ENCODE measurements at places on chromosomes 7 and 10. TPM values are rescaled to one million over a fixed set of nuclear protein-coding genes. Genes with fewer than 3 reads are reported as not detected.

- no peak for DNase-seq
Observed at GRCh38 chr10:132973903-132974241, 31.5 kb upstream of the CFAP46 start.

DNA sequence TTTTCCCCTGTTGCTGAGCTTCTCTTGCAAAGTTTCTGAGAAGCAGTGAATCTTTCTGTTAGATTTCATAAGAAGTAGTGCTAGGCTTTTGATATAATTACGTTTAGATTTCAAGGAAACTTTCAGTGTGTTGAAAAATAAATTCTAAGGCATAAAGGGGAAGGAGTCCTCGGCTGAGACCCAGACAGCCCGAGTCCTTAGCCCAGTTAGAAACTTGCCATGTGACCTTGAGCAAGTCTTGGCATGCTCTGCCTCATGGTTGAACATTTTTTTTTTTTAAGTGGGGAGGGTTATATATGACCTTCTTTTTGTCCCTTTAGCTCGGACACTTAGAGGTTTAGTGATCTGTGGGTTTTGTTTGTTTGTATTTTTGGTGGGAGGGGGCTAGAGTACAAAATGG is 117.5 kb downstream of the TCF7L2 start:
- no peak for DNase-seq

The CALML3 gene
- not detected for total RNA-seq

The SPDYE11 gene
- total RNA-seq, result not detected

DNA sequence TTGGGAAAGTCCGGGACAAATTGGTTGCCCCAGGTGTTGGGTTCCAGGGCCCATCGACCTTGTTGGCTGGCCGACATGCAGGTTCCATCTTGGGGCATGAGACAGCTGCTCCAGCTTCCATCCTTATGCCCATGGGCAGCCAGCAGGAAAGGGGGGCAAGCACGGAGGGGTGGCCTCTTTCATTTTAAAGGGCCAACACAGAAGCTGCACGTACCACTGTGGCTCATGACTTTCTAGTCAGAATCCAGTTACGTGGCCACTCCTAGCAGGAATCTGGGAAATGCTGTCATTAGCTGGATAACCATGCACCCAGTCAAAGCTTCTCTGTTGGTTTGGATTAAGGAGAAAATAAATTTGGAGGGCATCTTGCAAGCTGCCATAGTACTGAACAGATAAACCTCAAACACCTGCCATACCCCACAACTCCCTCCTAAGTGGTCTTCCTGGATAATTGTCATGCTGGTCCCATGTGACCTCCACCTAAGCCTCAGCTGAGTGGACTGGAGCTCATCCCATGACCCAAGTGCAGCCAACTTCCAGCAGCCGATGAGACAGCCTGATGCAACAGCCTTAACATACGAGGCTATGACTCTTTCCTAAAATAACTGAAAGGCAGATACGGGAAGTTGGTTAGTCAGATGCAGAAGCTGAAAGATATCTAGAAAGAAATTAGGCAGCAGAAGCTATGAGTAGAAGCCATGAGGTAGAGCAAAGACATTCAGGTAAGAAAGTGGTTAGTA is 21.4 kb upstream of the GSDME start:
- DNase-seq, result no peak

GRCh38 chr10:7301006-7301778 is 109.6 kb downstream of the SFMBT2 start:
- DNase-seq, result peak; percentile 47

The PTF1A gene
- total RNA-seq, result not detected

- DNase-seq, result no peak
Observed at GRCh38 chr10:4826792-4827324, 851 bp downstream of the AKR1E2 start.

The SPDYE2 gene
- total RNA-seq, result not detected

DNA sequence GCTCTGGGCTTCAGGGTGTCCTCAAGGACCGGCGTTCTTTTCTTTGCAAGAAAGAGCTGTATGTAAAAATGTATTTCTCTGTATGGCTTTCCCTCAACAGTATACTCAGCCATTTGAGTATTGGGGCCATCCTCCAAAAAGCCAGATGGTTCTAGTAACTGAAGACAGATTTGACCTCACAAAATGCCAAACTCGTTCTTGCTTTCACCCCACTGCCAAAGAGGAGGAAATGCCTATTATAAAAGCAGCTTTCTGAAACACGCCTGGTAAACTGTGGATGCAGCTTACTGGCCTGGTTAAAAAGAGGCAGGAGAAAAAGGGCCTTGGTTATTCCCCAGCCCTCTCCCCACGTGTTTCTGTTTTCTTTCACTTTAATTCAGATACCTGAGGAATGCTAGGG is 7.7 kb upstream of the HTR5A start:
- no peak for DNase-seq

- DNase-seq, result no peak
Observed at GRCh38 chr7:47373871-47374451, 207.9 kb downstream of the TNS3 start.

The ZNF467 gene
- total RNA-seq, result 0.17 TPM

GRCh38 chr7:16926283-16926682 is 44.5 kb upstream of the AGR3 start:
- DNase-seq, result peak; percentile 34

DNA sequence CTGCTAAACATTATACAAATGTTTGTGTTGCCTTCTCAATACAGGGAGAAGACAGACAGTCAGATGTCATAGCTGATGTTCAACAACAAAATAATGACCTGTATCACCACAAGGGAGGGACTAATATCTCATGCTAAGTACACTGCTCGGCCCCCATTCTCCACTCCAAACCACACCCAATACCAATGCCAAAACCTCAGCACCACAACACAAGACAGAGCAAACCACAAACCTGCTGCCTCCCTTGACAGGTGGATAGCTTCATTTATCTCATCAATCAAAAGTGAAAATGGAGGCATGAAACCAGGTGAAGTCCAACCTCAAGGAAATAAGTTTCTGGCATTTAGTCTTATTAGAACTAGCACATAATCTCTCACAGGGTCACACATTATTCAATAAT is 109.5 kb downstream of the PARD3 start:
- DNase-seq, result no peak

DNA sequence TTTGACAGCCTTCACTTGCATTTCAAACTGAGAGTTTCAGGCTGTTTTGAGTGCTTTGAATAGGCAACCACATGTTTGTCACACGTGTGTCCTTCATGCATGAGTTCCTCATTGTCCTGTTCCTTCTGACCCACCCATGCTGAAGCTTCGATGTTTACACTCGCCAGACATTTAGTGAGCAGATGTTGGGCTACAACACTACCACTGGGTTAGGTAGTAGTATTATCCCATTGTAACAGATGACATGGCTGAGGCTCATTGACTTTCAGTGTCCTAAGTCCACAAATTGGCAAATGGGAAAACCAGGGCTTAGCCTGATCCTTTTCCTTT is 456.1 kb downstream of the PHTF2 start:
- DNase-seq, result no peak

- no peak for DNase-seq
Observed at GRCh38 chr7:126791306-126791705, 461.4 kb downstream of the GRM8 start.

DNA sequence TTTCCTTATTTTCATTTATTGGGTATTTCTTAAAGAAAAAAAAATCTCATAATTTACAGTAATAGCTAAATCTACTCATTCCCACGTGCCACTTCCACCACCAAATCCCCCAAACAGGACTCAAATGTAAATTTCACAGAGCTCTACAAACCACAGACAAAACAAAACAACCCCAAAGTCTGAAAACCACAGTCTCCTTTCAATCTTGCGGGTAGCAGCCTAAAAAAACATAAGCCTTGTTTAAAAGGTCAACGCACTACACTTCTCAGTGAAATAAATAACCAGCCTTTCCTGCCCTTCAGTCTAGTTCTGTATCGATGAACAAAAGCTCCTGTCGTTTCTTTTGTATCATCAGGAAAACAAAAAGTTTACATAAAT is 121.8 kb upstream of the AFAP1L2 start:
- no peak for DNase-seq

- DNase-seq, result no peak
Observed at GRCh38 chr10:1674501-1674900, 62.8 kb downstream of the ADARB2 start.

GRCh38 chr10:103572347-103573204 is 79.1 kb downstream of the NEURL1 start:
- DNase-seq, result no peak

The FAM24A gene
- total RNA-seq, result not detected

DNA sequence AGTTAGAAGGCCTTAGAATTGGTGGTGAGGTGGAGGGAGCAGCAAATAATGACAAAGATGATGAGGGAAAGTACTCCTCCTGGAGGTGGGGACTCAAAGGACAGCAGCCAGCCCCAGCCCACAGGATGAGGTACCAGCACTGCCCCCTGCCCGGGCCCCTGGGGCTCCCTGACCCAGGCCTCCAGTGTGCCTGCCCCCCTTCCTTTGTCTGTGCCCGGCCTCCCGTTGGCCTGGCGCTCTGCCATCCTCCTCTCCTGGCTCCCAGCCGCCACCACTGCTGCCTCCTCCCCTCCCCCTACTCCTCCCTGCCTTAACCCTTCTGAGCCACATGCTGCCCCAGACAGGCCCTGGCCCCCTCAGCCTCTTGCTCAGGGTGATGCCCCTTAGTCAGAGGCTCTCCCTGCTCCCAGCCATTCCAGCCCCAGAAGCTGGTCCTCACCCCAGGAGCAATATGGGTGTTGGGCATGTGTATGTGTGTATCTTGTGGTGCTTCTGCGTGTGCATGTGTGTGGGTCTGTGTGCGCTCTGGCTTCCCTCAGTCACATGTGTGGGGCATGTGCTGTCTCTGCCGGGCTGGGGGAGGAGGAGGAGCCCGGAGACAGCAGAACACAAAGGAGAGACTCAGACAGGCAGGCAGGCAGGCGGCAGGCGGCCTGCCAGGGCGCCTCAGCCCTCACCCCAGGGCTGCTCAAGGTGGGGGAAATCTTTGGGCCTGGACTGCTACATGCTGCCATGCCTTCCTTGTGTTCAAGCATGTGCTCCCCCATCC is 2.6 kb downstream of the LDB1 start:
- peak; percentile 69 for DNase-seq

DNA sequence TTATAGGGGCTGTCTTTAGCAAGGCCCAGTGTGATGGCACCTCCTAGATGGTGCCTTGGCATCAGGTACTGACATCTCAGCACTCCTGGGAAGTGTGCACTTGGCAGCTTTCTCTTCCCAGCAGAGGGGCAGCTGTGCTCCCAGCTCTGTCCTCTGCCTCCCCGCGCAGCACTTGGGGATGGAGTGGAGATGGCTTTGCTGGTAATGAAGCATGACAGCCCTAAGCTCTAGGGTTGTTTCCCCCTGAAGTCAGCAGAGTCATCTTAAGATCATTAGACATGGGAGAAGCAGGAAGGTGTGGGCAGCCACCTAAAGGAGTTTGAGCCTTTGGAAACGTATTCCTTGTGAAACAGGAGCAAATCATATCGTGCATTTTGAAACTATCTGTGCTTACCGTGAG is 46.7 kb downstream of the HTRA1 start:
- no peak for DNase-seq

GRCh38 chr7:49850921-49851613 is 77.6 kb downstream of the VWC2 start:
- no peak for DNase-seq

The NKX1-2 gene
- not detected for total RNA-seq

- DNase-seq, result peak; percentile 56
Observed at GRCh38 chr10:132784866-132785722, 853 bp downstream of the NKX6-2 start.

The STEAP1 gene
- 1.5 TPM for total RNA-seq

Measured in neural progenitor cell (in vitro differentiated cells).